ENCODE measurements at places on chromosomes 2 and 18.
A peak's percentile ranks its signal among the peaks of the same experiment; 100 is the strongest.

- peak; percentile 74 for DNase-seq
These were observed 529 bp upstream of the MTA3 start for GRCh38 chr2:42567806-42568400.

DNA sequence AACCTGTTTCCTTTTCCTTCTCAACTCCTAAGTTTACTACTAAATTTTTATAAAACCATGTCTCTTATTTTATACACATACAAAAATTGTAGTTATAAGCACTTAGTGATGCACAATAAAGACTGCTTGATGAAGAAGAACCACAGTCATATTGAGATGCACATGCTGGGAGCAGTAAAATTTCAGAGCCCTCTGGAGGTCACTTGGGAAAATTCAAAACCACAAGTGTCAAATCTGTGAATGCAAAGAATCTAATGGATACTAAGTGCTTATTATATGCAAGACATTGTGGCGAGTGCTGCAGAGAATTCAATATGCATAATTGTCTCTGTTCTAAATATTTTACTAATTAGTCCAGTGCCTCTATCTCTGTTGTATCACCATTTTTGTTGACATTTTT, 180.5 kb downstream of the VWC2L start:
- no peak for DNase-seq

- DNase-seq: peak; percentile 71
These were observed 12.4 kb downstream of the ADRA2B start for GRCh38 chr2:96103761-96104486.

DNA sequence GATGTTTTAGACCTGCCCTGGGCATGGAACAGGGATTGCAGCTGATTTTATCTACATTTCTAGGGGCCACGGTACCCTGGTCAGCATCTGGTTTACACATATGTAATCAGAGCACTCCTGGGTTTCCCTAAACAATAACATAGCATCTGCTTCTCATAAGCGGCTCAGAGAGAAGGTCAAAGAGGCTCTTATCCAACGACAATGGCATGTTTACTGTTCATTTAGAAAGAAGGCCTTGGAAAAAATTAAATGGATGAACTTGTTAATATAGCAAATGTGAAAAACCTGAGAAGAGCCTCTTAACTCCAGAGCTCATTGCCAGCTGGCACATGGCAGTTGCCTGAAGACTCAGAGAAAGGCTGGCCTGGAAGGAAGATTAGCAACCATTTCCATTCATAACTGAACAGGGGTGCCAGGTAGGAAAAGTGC, 202.8 kb upstream of the THUMPD2 start:
- DNase-seq: no peak

GRCh38 chr18:43830947-43831346, 553.7 kb upstream of the SYT4 start:
- no peak for DNase-seq

- no peak for DNase-seq
These were observed 127.4 kb downstream of the CCDC102B start for GRCh38 chr18:68925268-68925667.

DNA sequence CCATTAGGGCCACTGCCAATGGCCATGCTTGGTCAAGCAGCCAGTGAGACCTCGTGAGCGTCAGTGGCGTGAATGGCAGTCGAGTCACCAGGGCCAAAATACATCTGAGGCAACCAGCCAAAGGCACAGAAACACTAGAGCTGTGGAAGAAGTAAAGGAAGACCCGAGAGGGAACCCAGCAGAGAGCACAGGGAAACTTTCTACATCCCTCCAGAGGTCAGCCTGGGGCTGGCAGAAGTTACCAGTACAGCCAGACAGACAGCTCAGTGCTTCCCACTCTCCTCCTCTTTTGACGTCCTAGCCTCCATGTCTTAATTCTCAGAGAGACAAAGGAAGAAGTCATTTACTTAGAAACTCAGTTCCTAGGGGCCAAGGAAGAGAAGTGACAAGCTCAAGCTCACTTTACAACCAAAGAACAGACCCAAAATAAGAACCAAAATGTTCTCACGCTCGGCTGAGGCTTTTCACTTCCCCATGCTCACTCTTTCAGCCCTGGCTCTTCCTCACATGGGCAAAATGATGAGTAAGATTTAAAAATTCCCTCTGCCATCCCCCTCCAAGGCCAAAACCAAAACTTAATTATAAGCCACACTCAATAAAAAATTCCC, 8.7 kb downstream of the CYRIA start:
- DNase-seq: no peak

DNA sequence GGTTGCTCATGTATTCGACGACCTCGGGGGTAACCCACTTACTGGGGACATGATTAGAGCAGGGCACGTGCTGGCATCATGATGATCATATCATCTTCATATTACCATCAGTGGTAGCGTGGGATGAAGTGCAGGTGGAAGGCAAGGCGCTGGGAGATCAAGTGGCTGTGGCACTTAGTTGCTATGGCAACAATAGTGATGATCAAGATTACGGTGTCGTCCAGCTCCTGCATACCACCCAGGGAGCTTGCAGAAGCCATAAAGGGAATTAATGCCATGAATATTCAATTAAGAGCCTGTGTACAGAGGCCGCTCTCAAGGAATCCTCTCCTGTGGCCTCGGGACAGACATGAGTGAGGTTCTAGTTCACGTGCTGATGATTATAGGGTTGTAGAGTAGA, 237.2 kb upstream of the COPS8 start:
- no peak for DNase-seq

- DNase-seq: no peak
These were observed 31.3 kb upstream of the RAPGEF4 start for GRCh38 chr2:172704072-172704936.

DNA sequence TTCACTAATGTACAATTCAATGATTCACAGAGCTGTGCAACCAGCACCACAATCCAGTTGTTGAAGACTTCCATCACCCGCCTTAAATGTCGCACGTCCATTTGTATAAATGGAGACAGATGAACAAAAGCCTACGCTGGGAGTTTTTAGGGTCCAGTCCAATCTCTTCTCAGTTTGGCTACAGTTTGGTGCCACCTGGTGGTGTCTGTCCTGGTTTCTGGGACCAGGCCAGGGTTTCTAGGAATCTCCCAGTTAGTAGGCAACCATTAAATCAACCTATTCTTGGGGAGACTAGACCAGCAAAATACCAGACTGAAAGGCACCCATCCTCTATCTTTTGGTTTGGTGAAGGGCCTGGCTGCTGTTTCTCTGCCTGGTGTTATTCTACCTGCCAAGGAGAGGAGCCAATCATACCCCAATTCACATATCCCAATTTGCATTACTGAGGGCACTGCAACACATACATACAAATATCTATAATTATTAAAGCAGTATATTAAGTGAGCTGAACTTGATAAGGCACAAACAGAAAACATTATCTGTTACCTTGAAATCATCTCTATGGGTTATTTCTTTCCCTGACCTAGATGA, 3.2 kb upstream of the DDX1 start:
- peak; percentile 70 for DNase-seq

GRCh38 chr2:108534584-108535356, 500 bp downstream of the LIMS1 start:
- peak; percentile 72 for DNase-seq

GRCh38 chr18:75161256-75162028, 47.5 kb downstream of the PTGR3 start:
- DNase-seq: no peak

DNA sequence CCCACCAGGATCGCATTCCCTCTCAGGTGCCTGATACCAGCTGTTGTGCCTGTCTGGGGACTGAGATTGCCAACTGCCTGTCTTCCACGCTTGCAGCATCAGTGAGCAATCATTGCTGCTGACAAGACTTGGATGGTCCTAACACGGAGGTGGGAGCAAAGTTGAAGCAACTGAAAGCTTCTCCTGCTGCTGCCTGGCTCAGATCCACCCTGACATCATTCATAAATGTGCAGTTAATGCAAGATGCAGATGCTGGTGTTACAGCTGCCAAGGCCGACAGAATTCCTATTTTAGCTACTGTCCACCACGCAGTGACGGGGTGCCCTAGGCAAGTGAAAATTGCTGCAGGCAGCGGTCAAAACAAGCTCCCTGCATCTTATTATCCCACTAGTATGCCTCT, 131.4 kb downstream of the VWC2L start:
- no peak for DNase-seq

- DNase-seq: no peak
These were observed 27.3 kb downstream of the PREPL start for GRCh38 chr2:44333994-44334393.

- peak; percentile 22 for DNase-seq
These were observed 33.9 kb downstream of the RAB31 start for GRCh38 chr18:9741793-9742523.

DNA sequence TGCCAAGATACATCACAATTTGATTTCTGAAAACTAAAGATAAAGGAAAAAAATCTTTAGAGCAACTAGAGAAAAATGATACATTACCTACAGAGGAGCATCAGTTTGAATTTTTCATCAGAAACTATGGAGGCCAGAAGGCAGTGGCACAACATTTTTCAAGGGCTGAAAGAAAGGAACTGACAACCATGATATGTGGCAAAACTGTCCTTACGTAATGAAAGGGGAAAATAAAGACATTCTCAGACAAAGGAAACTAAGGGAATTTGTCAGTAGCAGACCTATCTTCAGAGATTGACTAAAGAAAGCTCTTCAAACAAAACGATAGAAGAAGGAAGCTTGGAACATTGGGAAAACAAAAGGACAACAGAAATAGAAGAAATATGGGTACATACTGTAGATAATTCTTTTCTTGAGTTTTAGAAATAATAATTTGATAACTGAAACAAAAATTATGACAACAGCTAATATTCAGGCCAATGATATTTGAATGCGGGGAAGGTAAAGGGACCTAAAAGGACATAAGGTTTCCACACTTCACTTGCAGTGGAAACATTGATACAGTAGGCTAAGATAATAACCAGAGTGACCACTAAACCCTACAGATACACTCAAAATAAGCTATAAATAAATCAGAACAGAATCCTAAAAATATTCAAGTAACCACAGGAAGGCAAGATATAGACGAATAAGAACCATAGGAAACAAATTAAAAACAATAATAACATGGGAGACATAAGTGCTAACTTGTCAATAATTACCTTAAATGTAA, 70.0 kb upstream of the NPAS2 start:
- DNase-seq: no peak

DNA sequence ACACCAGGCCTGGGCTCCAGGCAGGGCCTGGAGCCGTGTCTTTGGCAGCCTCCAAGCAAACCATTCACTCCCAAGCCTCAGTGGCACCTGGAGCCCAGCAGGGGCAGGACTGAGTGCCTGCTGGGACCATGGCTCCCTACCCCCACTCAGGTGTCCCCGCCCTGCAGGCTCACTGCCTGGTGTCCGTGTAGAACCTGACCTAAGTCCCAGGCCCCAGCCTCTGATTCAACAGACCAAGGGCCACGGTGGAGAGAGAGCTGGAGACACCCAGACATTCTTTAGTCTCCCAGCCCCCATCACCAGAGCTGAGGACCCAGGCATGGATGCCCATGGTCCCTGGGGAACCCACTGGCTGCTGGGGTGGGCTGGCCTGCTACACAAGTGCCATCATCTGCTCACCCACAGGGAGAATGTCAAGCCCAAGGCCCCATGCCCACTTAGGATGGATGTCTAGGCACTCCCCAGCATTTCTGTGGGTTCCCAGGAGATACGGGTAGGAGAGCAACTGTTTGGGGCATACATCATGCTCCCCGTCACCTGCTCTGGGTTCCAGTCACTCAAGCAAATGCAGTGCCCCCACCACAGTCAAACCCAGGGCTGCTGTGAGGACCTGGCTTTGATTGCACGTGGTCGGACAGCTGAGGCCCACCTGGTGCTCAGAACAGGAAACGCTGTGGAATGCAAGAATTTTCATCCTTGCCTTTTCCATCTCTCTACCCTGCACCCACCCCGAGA, 42.9 kb upstream of the ATG16L1 start:
- peak; percentile 89 for DNase-seq

DNA sequence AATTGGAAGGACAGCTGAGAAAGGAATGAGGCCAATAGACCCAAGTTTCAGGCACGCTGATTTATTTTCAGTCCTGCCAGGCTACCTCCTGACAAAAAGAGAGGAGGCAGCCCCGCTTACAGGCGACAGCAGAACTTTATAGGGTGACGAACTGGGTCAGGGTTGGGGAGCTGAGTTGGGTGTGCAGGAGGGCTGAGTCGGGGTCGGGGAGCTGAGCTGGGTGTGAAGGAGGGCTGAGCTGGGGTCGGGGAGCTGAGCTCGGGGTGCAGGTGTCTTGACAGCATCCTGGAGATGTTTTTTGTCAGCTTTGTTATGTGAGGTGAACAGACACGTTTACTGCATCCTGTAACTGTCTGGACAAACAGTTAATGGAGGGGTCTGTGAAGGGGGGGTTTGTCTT, 342.2 kb downstream of the ADCYAP1 start:
- no peak for DNase-seq

GRCh38 chr2:53744395-53745065, 23.1 kb upstream of the CHAC2 start:
- peak; percentile 41 for DNase-seq

DNA sequence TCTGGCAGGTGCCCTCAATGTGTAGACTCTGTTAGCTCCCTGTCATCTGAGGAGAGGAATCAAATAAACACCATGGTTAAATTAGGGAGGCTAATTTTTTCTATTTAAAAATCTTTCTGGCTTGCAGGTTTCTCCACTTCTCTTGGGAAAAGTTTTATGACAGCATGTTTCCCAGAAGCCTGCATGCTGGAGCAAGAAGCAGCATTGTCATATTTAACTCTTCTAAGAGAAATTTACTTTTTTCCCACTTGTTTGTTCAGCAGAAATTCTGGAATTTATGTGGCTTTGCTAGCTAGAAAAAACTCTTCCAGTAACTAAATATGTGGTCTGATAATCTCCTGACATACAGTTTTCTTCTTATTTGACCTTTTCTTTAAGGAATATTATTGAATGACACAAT, 230.5 kb downstream of the PARD3B start:
- DNase-seq: no peak

- peak; percentile 86 for DNase-seq
These were observed 75.6 kb upstream of the TTN start for GRCh38 chr2:178882666-178883440.

DNA sequence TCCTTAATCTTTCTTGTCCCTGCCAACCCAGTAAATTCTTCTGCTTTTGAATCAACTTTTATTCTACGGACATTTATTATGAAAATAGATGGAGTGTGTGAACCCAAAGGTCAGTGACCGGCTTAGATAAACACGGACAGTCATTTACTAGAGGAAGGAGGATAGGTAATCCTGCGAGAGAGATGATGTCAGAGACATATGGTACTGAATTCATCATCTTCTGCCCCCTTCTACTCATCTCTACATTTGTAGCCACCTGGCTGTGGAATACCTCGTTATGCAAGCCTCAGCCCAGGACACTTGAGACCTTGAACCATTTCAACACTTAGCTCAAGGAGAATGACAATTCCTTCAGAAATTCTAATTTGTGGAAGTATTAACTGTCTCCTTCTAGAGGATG, 443.6 kb downstream of the TDRD15 start:
- DNase-seq: no peak

GRCh38 chr2:173286153-173286809, 68.4 kb upstream of the CDCA7 start:
- no peak for DNase-seq

- DNase-seq: peak; percentile 90
These were observed 279.8 kb downstream of the TNS1 start for GRCh38 chr2:217722883-217723472.

GRCh38 chr2:215269397-215270117, 42.3 kb upstream of the ATIC start:
- peak; percentile 89 for DNase-seq

- DNase-seq: peak; percentile 76
These were observed 20.0 kb upstream of the PTPN2 start for GRCh38 chr18:12904012-12904516.
